AG20443 (cell line): ENCODE measurements at places on chromosomes 12 and 14.

DNA sequence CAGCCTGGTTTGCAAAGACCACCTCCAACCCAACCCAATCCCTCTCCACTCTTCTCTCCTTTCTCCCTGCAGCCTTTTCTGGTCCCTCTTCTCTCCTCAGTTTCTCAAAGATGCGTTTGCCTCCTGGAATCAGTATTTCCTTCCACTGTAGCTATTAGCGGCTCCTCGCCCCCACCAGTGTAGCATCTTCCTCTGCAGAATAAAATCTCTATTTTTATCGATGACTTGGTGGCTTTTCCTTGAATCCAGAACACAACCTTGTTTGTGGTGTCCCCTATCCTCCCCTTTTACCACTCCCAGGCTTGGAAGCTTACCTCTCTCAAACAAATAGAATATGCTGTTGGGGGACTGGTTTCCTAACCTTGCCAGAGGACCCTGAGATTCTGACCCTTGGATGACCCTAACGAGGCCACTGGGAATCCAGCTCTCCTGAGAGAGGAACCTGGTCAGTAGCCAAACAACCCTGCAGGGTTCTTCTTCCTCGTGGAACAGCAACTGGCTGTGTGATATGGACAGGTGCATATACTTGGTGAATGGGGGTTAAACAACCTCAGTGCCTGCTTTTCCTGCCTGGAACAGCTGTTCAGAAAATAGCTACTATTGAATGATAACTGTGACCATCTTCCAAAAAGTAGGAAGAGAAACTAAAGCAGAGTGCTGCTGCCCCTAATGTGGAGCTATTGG is 4.4 kb downstream of the WNT1 start:
- DNase-seq = no peak

DNA sequence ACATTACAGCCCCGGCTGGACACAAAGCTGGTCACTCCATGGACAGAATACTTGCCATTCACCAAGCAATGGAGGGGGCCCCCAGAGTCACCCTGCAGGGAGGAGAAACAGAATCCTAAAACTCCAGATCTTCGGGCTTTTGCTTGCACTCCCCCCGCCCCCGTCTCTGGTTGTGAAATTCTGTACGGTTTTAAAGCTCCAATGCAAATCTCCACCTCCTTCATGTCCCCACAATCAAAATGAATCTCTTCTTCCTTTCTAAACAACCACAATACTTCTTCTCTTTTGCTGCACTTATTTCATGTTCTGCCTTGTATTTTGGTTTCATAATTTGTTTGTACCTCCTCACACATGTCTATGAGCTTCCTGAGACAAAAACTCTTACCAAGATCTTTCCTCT is 5.8 kb upstream of the BIN2 start:
- DNase-seq = no peak

GRCh38 chr12:26125400-26126339 is 833 bp upstream of the BHLHE41 start:
- peak; percentile 73 for DNase-seq

- peak; percentile 58 for DNase-seq
Observed at GRCh38 chr12:121748571-121749265, 36.2 kb downstream of the TMEM120B start.

- no peak for DNase-seq
Observed at GRCh38 chr12:117499759-117500485, 138.5 kb upstream of the NOS1 start.

DNA sequence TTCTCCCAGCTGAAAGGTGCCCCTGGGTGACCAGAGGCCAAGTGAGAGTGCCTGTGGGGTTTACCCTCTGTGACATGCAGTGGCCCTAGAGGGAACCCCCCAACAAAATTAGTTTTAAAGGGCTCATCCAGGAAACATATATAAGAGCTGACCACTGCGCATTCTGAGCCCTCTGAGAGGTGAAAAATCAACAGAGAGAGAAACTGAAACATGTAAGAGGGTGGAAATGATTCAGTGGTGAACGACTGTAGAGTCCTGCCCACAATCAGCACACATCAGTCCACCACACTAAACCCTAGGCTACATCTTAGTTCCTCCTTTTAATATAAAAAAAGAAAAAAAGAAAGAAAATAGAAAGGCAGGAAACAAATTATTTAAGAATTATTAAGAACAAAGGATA is 21.0 kb upstream of the ACSM4 start:
- no peak for DNase-seq

DNA sequence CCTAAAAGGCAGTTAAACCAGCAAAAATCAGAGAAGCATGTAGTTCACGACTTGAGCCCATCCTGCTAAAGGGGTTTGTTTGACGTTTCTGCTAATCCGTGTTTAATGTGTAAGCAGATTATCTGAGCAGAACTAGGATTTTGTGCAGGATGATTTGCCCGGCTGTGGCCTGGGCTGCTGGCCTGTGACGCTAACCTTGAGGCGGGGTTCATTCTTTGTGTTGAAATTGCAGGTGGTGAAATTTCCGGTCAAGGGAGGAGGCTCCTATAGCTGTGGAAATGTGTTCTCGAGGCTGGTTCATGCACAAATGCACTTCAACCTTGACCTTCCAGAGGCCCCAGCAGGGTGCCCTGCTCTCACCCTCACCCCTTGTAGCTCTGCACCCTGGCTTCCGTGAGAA is 63.7 kb downstream of the SLC24A4 start:
- DNase-seq = no peak

DNA sequence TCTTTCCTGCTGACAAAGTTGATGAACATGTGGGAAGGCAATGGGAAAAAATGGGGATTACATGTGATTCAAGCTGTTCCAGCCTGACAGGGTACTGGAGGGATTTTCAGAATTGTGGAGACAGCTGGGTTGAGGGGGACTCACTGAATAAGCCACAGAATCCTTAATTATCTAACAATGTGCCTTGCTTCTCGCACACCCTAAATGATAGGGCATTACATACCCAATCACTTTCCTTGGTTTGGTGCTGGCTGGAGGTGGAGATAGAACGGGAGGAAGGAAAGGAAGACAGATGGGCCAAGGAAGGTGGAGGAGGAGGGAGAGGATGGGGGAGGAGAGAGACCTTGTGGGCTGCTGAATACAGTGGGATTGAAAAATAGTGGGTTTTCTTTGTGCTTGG is 20.7 kb downstream of the PELI2 start:
- DNase-seq = no peak

- DNase-seq = no peak
Observed at GRCh38 chr12:55839345-55840140, 3.2 kb downstream of the MMP19 start.

DNA sequence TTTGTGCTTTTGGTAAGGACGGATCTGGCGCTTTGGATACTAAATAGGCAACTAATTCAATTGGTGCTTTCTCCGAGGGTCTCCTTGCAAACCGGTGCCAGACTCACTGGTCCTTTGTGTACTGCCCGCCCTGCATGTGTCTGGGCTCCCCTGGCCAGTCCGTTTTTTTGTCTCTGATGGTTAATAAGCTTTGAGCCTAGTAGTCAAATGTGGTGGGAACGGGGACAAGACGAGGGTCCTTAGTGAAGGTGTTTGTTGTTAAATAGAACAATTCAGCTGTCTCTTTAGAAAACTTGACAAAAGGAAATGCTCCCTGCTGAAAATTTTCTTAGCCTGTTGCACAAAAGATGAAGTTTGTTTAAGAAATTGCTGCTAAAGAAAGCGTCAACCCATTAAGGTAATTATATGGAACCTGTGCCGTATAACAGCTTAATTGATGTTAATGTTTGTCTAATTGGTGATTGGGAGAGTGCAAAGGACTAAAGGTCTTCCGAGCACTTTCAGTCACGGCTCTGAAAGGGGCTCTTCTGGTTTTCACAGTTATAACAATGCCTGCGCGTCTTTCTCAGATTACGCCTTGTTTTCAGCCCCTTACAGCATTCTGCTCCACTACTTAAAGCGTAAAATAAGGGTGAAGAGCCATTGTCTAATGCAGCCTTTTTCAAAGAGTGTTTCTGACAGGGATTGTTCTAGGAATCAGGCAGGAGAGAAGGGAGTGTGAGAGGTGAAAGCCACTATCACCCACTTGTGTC is 537.4 kb downstream of the PRKD1 start:
- no peak for DNase-seq

DNA sequence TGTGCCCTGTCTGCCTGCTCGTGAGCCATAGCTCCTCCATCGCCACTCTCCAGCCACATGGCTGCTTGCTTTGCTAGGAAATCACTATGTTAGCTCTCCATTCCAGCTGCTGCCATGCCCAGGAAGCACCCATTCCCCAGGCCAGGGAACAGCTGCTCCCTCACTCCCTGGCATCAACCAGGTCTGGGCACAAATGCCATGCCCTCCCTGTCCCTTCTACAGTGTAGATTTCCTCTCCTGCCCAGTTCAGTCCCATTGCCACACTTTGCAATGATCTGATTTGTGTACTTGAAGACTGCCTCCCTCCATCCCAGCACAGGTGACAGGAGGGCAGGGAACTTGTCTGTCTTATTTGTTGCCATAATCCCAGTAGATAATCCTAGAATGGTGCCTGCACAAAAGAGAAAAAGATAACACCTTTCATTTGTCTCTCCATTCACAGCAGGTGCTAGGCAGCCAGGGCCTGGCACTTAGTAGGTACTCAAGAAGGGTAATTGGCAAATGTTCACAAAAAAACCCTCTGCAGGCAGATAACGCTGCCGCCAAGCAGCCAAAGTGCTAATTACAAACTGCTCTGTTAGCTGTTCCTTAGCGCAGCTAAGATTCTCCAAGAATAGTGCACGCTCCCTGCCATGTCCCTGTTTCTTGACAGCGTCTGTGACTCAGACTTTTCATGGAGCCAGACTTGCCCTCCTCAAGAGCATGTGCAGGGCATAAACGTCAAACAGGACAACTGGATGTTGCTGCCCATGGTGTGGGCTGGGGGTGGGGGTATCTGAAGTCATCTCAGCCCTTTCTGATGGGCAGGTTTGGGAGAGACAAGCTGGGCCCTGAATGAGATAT is 69.1 kb downstream of the ARL6IP4 start:
- DNase-seq = peak; percentile 48

GRCh38 chr14:78345131-78345744 is 175.1 kb downstream of the NRXN3 start:
- no peak for DNase-seq

- no peak for DNase-seq
Observed at GRCh38 chr12:81208187-81208911, 130.5 kb downstream of the ACSS3 start.
